ENCODE measurements at places on chromosomes 11 and 22.

- no peak overlapping the region for H3K4me3 ChIP-seq
- no peaks in the 10 kb centered on the region for H3K4me1 ChIP-seq
- H3K36me3 ChIP-seq, result no peaks in the 10 kb centered on the region
- no peak overlapping the region for H3K27ac ChIP-seq
- H3K27me3 ChIP-seq, result no peaks in the 10 kb centered on the region
These were observed 326.5 kb downstream of the BUD13 start for GRCh38 chr11:116446048-116446941.

DNA sequence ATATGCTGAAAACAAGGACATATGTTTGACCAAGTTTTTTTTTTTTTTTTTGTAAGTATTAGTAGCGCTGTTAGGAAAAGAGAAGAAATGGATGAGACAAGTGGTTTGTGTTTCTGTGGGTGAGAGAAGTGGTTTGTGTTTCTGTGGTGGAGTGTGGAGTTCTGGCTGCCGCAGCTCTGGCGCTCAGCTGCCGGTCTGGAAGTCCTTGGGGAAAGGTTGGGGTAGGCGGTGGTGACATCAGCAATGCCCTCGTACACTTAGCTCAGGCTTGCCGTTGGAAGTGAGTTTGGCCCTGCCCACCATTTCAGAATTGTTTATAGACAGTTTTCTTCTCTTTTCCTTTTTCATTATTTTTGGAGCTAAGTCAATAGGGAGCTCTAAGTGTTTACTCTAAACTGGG lies 116.6 kb downstream of the TBC1D22A start:
- H3K36me3 ChIP-seq, result no peaks in the 10 kb centered on the region
- no peak overlapping the region for H3K4me3 ChIP-seq
- no peaks in the 10 kb centered on the region for H3K27me3 ChIP-seq
- no peak overlapping the region for H3K27ac ChIP-seq

DNA sequence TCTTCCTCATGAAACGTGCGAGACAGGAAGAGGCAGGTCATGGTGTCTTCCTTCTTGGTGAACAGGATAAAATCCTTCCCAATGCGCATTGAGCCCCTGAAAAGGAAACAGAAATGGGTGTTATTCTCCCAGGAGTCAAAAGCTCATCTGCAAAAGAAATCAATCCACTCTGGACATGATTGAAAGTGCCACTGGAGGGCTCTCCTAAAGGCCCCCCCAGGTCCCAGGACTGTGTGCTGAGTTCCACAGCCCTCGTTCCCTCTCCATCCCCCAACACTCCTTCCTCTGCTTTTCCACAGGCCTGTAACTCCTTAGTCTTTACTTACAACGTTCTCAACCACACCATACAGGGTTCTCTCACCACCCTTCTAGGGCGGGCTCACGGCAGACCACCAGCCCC lies 22.2 kb downstream of the MORC2 start:
- H3K36me3 ChIP-seq, result peaks cover 12% of the 10 kb centered on the region
- H3K27me3 ChIP-seq, result no peaks in the 10 kb centered on the region
- no peak overlapping the region for H3K4me3 ChIP-seq
- DNase-seq, result no peak
- H3K4me1 ChIP-seq, result peaks cover 26% of the 10 kb centered on the region
- no peak overlapping the region for H3K27ac ChIP-seq

DNA sequence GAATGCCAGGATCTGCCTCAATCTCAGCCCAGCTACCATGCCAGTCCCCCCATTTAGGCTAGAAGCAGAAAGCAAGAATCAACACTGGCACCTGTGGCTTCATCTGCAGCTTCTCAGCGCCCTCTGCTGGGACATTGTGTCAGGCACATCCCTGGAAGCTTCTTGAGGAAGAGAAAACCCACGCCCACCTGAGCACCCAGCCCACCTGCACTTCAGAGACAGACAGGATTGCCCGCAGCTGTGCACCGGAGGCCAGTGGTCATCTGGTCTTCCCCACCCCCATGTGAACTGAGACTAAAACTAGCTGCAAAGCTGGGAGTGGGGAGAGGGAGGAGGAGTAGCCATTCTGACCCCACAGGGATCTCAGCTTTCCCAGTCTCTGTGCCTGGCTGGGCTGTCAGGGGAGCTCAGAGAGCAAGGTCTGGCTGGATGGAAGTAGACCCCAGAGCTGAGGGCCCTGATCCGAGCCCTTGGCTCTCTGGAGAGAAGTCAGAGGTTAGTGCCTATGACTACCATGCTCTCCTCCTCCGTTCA lies 66.8 kb downstream of the FEZ1 start:
- no peak for DNase-seq
- no peak overlapping the region for H3K4me3 ChIP-seq
- no peak overlapping the region for H3K27ac ChIP-seq
- H3K4me1 ChIP-seq, result no peaks in the 10 kb centered on the region

- H3K27me3 ChIP-seq, result no peaks in the 10 kb centered on the region
- DNase-seq, result no peak
- H3K27ac ChIP-seq, result no peak overlapping the region
- H3K36me3 ChIP-seq, result no peaks in the 10 kb centered on the region
These were observed 105.7 kb upstream of the B3GAT1 start for GRCh38 chr11:134517621-134518293.

- H3K27me3 ChIP-seq, result no peaks in the 10 kb centered on the region
- no peak within 1 kb of the TSS for H3K27ac ChIP-seq
- no peak within 1 kb of the TSS for H3K4me3 ChIP-seq
- peaks cover 37% of the 10 kb centered on the region for H3K4me1 ChIP-seq
- H3K36me3 ChIP-seq, result peaks cover 15% of the 10 kb centered on the region
- DNase-seq, result no peak
These were observed at the start of gene SSTR3 for GRCh38 chr22:37212174-37212906. TSS of gene SSTR3 (minus strand) at chr22:37212477. CDS start at chr22:37207803, 4,674 bp downstream.

- no peaks in the 10 kb centered on the region for H3K4me1 ChIP-seq
- H3K27me3 ChIP-seq, result no peaks in the 10 kb centered on the region
- no peak overlapping the region for H3K27ac ChIP-seq
- DNase-seq, result no peak
- H3K36me3 ChIP-seq, result no peaks in the 10 kb centered on the region
These were observed 282.3 kb downstream of the ST3GAL4 start for GRCh38 chr11:126637795-126638175.

DNA sequence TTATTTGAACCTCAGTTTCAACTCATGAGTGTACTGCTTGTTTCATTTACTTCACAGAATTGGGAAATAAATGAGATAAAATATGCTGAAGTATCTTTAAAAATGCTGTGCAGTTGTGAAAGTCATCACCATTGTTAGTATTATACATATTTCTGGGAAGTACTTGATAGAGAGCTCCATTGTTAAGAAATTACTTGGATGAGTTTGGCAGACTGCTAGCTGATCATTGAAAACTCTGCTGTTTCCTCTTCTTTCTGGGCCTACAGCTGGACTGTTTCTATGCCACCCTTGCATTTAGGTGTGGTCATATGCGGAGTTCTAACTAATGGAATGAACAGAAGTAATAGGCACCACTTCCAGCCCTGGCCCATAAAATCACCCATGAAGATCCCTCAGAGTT lies 10.0 kb downstream of the SIK2 start:
- no peak overlapping the region for H3K27ac ChIP-seq
- DNase-seq, result no peak
- no peaks in the 10 kb centered on the region for H3K4me1 ChIP-seq
- H3K36me3 ChIP-seq, result no peaks in the 10 kb centered on the region

- no peaks in the 10 kb centered on the region for H3K4me1 ChIP-seq
- H3K4me3 ChIP-seq, result no peak overlapping the region
- H3K27ac ChIP-seq, result no peak overlapping the region
- H3K27me3 ChIP-seq, result no peaks in the 10 kb centered on the region
These were observed 317.8 kb downstream of the NTM start for GRCh38 chr11:131688048-131688693.

DNA sequence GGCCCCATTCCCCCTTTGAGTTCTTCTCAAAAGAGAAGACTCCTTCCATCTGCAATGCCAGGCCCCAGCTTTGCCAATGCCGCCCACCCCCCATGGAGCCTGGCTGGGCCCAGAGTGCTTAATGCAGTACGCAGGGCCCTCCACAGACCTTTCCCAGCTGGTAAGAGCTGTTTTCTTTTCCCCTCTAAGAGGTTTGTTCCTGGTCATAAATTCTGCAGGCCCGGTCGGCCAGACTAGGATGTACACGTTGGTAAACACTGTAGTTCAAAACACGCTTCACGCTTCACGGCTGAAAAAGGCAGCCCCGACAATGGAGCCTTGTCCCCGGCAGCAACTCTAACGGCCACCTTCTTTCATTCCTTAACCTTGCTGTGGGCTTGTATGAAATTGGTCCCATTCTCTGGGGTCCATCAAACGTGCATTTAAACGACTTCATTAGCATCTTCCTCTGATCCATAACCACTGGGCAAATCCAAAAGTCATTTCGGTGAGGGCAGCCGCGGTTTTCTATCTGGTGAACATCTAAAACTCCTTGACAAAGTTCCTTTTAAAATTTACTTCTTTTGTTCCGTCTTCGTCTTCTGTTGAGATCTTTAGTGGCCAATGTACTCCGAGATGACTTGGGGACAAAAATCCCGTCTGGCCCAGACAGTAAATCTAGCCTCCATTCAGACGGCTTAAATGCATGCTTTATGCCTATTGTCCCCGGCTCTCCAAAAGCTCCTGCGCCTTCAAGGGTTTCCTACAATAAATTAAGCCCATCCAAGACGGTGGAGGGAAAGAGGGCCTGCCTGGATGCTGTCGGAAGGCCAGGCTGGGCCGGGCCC lies 60.0 kb upstream of the MYEOV start:
- H3K36me3 ChIP-seq, result no peaks in the 10 kb centered on the region
- H3K4me3 ChIP-seq, result no peak overlapping the region
- DNase-seq, result no peak
- H3K4me1 ChIP-seq, result no peaks in the 10 kb centered on the region
- H3K27me3 ChIP-seq, result no peaks in the 10 kb centered on the region
- no peak overlapping the region for H3K27ac ChIP-seq

- H3K27me3 ChIP-seq, result no peaks in the 10 kb centered on the region
- DNase-seq, result no peak
- no peaks in the 10 kb centered on the region for H3K4me1 ChIP-seq
- H3K4me3 ChIP-seq, result no peak overlapping the region
These were observed 46.1 kb downstream of the SMIM38 start for GRCh38 chr11:69201764-69202370.

- no peak overlapping the region for H3K27ac ChIP-seq
- peaks cover 11% of the 10 kb centered on the region for H3K4me1 ChIP-seq
- no peak for DNase-seq
- no peaks in the 10 kb centered on the region for H3K36me3 ChIP-seq
These were observed 28.5 kb downstream of the AMBRA1 start for GRCh38 chr11:46565232-46565840.

GRCh38 chr11:65473278-65473860 lies 25.5 kb upstream of the MALAT1 start:
- no peak for DNase-seq
- no peak overlapping the region for H3K4me3 ChIP-seq
- no peaks in the 10 kb centered on the region for H3K36me3 ChIP-seq
- H3K4me1 ChIP-seq, result peaks cover 16% of the 10 kb centered on the region

GRCh38 chr11:128796270-128796669 lies 70.8 kb downstream of the KCNJ1 start:
- no peak overlapping the region for H3K27ac ChIP-seq
- H3K4me3 ChIP-seq, result no peak overlapping the region
- no peaks in the 10 kb centered on the region for H3K36me3 ChIP-seq
- no peak for DNase-seq

DNA sequence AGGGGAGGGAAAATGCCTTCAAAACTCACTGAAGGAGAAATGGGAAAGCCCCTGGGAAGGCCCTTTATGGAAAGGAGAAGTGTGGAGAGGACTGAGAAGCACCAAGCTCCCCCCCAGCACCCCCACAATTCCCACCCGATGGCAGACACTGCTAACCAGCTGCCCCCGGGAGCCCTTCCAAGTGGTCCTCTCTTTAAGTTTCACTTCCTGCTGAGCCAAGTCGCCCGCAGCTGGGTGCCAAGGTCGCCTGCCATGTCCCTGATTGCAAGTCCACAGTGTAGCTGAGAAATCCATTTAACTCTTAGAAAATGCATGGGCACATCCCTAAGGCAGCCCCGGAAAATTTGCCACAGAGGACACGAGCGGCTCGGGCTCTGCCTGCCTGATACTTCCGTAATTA lies 68.2 kb downstream of the GALNT18 start:
- no peaks in the 10 kb centered on the region for H3K4me1 ChIP-seq
- no peaks in the 10 kb centered on the region for H3K27me3 ChIP-seq
- no peak overlapping the region for H3K4me3 ChIP-seq
- no peak overlapping the region for H3K27ac ChIP-seq
- no peaks in the 10 kb centered on the region for H3K36me3 ChIP-seq

- no peak for DNase-seq
- no peak overlapping the region for H3K4me3 ChIP-seq
- H3K27me3 ChIP-seq, result no peaks in the 10 kb centered on the region
These were observed 1.5 kb upstream of the BAIAP2L2 start for GRCh38 chr22:38111925-38112355.

DNA sequence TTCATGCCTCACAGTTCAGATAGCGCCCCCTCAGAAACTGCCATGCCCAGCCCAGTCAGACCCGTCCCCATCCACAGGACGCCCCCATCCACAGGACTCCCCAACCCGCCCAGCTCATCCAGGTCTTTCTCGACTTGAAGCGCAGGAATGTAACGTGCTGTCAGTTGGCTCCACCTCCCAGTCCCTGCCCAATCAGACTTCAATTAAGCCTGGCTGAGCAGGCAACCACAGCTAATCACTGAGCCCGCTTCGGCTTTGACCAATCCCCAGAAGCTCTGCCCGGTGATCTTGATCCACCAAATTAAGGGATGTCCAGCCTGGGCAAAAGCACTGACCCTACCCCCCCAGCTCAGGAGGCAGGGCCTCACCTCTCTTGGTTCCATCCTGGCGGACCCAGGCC lies 10.5 kb upstream of the MFNG start:
- H3K27ac ChIP-seq, result no peak overlapping the region
- no peaks in the 10 kb centered on the region for H3K36me3 ChIP-seq
- no peak for DNase-seq
- H3K4me1 ChIP-seq, result peaks cover 4% of the 10 kb centered on the region
- H3K27me3 ChIP-seq, result no peaks in the 10 kb centered on the region

- DNase-seq, result no peak
- no peaks in the 10 kb centered on the region for H3K27me3 ChIP-seq
- no peaks in the 10 kb centered on the region for H3K36me3 ChIP-seq
These were observed 40.2 kb downstream of the RRP8 start for GRCh38 chr11:6563121-6563619.

GRCh38 chr22:37930270-37930951 lies 23.0 kb downstream of the C22orf23 start:
- DNase-seq, result no peak
- H3K27me3 ChIP-seq, result no peaks in the 10 kb centered on the region

Data from naive thymus-derived CD4-positive, alpha-beta T cell (primary cell).